ENCODE measurements at places on chromosomes 2 and 18.
A peak's percentile ranks its signal among the peaks of the same experiment; 100 is the strongest.

DNA sequence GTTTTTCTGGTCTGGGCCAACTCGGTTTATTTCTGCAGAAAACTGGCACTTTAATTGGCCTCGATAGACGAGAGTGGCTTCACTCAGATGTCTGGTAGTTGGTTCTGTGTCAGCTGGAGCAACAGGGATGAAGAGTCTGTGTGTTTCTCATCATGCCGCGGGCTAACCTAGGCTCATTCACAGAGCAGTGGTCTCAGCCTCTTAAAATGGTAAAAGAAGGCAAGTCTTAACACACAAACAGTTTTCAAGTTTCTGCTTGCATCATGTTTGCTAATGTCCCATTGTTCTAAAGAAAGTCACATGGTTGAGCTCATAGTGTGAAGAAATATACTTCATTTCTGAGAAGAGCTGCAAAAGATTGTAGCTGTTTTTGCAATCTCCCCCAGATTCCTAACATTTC, 37.5 kb upstream of the ANXA4 start:
- no peak for DNase-seq

- no peak for DNase-seq
Observed at GRCh38 chr2:155770516-155770915, 562.0 kb downstream of the NR4A2 start.

- no peak for DNase-seq
Observed at GRCh38 chr2:39065616-39066015, 55.2 kb downstream of the SOS1 start.

GRCh38 chr2:2640818-2641217, 309.7 kb upstream of the MYT1L start:
- no peak for DNase-seq

- no peak for DNase-seq
Observed at GRCh38 chr18:58861861-58862301, 2.8 kb upstream of the ZNF532 start.

GRCh38 chr2:219661955-219662395, 34.5 kb downstream of the SLC4A3 start:
- DNase-seq: no peak

DNA sequence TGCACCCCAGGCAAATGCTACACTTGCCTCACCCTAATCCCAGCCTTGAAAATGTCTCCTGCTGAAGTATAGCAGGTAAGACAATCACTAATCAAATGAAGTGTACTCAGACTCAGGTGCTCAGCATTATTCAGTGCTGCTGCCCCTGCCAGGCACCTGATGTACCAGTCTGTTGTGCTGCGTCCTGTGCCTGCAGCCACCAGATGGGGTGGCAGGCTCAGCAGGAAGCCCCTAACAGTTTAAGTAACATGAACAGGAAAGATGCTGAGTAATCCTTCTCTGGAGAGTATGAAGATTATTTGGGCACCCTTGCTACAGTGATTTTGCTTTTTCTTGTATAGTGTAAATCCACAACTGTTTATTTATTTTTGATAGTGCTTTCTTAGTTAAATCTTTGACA, 69.1 kb downstream of the TACR1 start:
- DNase-seq: no peak

DNA sequence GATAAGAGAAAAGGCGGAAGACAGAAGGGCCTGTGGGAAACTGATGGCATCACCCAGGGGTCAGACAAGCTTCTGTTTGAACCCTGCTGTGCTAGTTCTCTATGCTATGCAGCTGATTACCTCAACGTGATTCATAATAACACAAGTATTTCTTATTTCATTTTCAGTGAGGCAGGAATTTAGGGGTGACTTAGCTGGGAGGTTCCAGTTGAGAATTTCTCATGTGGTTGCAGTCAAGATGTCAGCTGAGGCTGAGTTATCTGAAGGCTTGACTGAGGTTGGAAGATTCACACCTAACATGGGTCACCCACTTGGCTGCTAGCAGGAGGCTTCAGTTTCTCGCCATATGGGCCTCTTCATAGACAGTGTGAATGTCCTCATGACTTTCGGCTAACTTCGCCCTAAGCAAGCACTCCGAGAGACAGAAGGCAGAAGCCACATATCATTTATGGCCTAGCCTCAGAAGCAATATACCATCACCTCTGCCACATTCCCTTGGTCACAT, 34.0 kb upstream of the TMEM131 start:
- no peak for DNase-seq

GRCh38 chr2:45575881-45576280, 35.2 kb downstream of the SRBD1 start:
- no peak for DNase-seq

GRCh38 chr18:6885992-6886796, 156.7 kb downstream of the ARHGAP28 start:
- no peak for DNase-seq

GRCh38 chr2:55134316-55134706, 84.1 kb upstream of the RTN4 start:
- no peak for DNase-seq

GRCh38 chr2:159126432-159127022, 158.1 kb downstream of the TANC1 start:
- DNase-seq: no peak

- no peak for DNase-seq
Observed at GRCh38 chr2:7984693-7985353, 697.0 kb upstream of the ID2 start.

DNA sequence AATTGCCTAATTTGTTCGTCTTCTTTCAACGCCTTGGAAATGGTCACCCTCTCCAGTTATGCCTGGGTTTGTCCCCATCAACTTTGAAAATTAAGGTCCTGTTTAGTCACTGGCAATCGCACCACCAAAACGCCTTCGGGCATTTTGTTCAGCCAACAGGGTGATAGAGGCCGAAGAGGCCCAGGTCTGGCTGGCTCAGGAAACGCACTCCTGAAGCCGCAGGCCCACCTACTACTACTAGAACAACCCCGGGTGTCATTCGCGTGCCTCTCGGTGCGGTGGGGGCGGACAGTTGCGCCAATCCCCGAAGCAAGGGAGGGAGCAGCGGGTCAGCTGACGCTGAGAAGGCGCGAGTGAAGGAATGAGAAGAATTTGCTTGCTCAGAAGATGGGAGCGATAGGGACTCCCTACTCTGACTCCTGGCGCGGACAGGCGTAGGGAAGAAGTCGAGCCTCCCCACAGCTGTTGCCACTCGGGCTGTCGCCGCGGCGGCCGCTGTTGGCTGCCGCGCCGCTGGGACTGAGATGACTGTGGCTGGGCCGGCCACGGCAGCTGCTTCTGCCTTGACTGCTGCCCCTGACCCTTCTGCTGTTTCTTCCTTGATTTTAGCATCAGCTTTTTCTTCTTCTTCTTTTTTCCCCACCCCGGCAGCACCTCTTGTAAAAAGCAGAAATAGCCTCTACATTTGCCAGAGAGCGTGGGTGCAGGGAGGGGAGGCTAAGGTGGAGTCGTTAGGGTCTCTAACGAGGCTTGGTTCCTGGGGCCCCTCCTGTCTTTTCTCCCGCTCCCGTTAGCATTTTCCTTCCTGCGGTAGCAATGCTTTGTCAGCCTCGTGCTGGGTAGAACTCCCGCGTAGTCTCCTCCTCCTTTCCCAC, 387.6 kb downstream of the FIGN start:
- DNase-seq: no peak

- DNase-seq: no peak
Observed at GRCh38 chr2:136394136-136395060, 276.4 kb upstream of the CXCR4 start.

DNA sequence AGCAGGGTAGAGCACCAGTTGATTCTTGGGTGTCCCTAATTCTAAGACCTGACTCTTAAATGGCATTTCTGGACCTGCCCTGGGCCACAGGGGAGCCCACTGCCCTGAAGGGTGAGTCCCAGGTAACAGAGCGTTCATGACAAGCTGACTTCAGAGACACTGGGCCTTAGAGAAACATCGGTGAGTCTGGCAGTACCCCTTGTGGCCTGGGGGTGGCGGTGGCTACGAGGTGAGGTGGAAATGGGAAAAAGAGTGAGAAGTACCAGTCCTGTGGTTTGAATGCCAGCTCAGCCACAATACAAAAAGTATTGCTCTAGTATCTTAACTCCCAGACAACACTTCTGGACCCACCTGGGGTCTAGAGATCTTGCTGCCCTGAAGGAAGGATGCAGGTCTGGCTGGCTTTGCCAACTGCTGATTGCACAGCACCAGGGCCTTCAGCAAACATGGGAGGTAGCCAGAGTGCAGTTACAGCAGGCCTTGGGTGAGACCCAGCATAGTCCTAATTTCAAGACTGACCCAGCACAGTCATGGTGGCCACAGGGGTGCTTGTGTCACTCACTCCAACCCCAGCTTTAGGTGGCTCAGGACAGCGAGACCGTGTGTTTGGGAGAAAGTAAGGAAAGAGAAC, 44.5 kb downstream of the USP34 start:
- peak; percentile 76 for DNase-seq

DNA sequence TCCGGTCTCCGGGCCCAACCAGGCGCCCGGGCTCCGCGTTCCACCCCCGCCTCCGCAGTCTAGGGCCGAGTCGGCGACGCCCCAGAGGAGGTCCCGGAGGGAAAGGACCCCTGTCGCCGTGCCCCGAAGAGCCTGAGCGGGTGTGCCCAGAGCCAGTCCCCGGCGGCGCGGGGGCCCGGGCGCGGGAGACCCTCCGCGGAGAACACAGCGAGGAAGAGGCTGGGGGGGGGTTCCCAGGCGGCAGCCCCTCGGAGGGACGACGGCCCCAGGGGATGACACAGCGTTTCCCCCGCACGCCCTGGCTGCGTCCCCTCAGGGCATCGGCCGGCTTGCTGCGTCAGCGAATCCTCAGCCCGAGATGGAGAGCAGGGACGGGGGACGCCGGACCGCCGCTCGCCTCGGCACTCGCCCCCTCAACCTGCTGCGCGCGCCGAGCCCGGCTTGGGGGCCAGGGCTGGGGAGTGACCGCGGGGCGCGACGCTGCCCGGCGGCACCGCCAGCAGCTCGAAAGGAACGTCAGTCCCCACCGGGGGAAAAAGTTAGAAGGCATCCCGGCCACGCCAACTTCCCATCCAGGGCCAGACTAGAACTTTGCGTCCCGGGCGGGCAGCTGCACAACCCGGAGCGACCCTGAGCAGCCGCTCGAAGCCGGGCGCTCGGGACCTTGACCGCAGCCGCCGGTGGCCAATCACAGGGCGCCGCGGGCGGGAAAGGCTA, 711 bp downstream of the SFXN5 start:
- DNase-seq: peak; percentile 11
